ENCODE measurements at places on chromosomes 11 and 22.

DNA sequence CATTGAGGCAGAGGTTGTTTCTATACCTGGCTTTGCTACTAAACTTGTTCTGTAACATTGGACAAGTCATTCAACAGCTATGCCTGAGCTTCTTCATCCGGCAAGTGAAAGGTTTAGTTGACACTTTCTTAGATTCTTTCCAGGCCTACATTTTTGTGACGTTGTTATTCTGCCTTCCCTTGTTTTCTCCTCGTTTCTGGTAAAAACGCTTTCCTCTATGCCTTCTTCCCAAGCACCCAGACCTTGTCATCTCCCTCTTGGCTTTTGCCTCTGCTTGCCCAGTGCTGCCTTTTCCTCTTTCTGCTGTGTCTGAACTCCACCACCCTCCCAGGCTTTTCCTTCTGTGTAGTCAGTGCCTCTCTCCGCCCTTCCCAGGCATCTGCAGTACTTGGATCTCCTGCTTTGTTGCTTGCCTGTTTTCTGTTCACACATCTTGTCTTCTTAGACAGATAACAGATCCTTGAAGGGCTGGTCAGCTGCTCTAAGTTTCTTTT, 1.4 kb upstream of the AMOTL1 start:
- DNase-seq = no peak

GRCh38 chr11:78196661-78197091, 8.0 kb downstream of the USP35 start:
- no peak for DNase-seq

GRCh38 chr11:112410325-112410724, 149.7 kb upstream of the PLET1 start:
- DNase-seq = no peak

DNA sequence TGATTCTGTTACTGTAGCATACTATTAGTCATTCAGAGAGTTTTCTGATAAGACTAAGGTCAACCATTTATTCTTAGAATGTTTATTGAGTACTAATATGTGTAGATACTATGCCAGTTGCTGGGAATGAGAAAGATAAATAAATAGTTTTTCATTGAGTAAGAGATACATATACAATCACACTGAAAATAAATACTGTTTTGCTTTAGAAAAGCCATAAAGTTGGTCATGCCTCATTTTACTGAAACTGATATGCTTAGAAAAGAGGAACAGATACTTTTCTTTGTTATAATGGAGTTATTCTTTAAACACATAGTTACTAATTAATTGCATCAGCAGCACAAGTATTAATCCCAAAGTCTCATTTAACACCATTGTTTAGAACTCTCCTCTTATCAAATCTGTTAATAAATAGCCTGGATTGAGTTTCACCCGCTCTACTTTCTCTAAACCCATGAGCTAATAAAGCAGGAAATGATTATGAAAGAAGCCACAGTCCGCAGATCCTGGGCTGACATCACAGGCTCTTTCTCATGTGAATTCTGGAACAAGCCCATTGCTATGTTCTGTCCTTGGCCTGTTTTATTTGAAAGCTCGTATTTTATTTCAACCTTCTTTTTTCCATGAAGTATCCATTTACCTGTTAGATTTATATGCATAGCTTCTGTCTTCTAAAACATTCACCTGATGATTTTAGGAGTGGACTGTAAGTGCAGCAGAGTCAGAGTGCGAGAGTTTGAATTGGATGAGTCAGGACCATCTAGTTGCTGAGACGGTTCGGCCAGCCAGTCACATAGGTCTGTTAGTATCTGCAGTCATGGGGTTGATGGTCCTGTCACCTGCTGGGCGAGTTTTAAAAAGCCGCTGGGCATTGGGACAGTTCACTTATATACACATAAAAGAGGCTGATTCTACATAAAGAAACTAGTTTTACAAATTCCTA, 35.5 kb downstream of the PIWIL4 start:
- no peak for DNase-seq

GRCh38 chr11:116504541-116505297, 268.1 kb downstream of the BUD13 start:
- DNase-seq = no peak

- no peak for DNase-seq
Measured at GRCh38 chr11:2549491-2549875, 104.7 kb downstream of the KCNQ1 start.

All from stimulated activated naive CD4-positive, alpha-beta T cell treated with Interleukin-2 at 50 U/mL for 16 hours (primary cell).